Fibroblast of skin of left biceps (primary cell): ENCODE measurements at places on chromosomes 2 and 18.

DNA sequence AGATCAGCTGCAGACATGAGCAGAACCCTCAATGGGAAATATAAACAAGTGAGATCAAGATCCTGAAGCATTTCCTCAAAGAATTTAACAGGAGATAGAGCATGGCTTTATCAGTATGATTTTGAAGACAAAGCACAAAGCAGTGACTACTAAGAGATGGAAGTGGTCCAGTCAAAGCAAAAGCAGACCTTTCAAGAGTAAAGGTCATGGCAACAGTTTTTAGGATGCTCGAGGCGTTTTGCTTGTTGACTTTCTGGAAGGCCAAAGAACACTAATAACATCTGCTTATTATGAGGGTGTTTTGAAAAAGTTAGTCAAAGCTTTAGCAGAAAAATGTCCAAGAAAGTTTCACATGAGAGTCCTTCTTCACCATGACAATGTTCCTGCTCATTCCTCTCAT is 128.5 kb downstream of the KCNE4 start:
- DNase-seq, result no peak

DNA sequence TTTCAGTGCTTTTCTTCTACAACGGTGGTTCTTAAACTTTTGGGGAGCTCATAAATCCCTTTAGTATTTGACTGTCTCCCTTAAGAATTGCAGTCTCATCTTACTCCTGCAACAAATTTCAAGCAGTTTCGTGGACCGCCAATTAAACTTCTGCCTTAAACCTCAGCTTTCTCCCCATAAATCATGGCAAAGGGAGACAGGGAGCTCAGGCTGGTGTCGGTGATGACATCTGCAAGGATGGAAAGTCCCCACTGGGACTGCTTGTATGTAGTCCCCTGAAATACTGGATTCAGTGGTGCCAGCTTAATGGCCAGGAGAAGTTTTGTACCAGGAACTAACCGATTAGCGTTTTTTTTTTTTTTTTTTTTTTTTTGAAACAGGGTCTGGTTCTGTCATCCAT is 148.7 kb upstream of the ITGA6 start:
- DNase-seq, result no peak

DNA sequence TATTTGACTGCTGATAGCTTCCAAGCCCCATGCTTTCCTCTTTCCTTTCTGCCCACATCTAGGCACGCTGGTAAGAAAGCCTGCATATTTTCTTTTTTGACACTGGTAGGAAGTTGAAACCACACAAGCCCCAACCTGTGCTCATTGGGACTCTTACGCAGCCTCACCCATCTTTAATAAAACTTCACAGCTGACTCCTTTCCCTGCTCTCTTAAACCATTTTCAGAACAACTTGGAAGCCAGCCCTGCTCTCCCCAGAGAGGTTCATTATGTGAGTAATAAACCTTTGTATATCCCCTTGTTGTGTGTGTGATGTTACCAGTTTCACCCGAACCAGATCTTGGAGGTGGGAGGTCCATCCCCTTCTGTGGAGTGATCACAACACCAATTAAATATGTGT is 268.4 kb downstream of the GPD2 start:
- no peak for DNase-seq

DNA sequence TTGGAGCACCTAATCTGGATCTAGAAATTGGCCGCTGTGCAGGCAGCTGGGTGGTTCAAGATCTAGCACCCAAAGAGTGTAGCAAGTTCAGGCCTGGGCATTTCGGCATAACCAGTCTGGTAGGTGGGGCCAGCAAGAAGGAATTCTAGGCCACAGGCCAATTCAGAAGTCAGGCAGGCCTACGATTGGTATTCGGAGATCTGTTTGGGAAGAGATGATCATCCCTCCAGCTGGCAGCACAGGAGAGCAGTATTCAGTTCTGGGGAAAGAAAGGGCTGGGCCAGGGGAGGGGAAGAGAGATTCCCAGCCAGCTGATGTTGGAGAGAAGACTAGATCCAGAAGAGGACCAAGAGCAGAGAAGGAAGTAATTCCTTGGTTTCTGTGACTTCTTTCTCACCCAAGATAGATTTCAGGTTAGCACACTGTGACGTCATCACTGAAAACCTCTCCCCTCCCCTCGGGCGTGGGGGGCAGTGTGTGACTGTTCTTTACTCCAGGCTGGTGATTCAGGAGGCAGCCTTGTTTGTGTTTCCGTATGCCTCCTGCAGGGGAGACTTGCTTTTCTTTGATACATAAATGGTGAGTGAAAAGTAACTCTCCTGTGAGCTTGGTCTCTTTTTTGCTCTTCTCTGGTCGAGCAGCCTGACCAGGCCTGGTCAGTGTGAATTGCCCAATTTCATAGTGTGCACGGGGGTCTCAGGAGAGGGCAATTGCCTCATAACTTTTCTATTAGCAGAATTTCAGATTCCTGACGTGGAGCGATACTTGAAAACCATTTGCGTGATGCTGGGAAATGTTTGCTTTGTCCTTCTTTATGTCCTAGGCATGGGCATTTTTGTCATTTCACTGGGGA is 61.1 kb downstream of the MEIS1 start:
- DNase-seq, result peak; percentile 29

- no peak for DNase-seq
Measured at GRCh38 chr2:30691948-30692828, 115.1 kb downstream of the CAPN13 start.

GRCh38 chr2:41936771-41937463 is 110.9 kb upstream of the PKDCC start:
- no peak for DNase-seq

GRCh38 chr2:237885931-237886684 is 26.7 kb downstream of the RAMP1 start:
- no peak for DNase-seq

GRCh38 chr2:232937278-232937906 is 67.3 kb downstream of the SNORC start:
- no peak for DNase-seq

GRCh38 chr2:25303633-25304236 is 38.0 kb downstream of the DNMT3A start:
- no peak for DNase-seq

GRCh38 chr18:1048032-1048431 is 143.4 kb downstream of the ADCYAP1 start:
- DNase-seq, result no peak

- DNase-seq, result no peak
Measured at GRCh38 chr2:161049559-161049958, 110.7 kb upstream of the TANK start.

- DNase-seq, result no peak
Measured at GRCh38 chr2:200708943-200709342, 102.8 kb upstream of the BZW1 start.

GRCh38 chr2:240998995-240999791 is 775 bp downstream of the SNED1 start:
- DNase-seq, result no peak

- DNase-seq, result no peak
Measured at GRCh38 chr2:96498021-96498431, 7.1 kb downstream of the NEURL3 start.
